ENCODE measurements at places on chromosomes 2 and 18.

- no peak for DNase-seq
Measured at GRCh38 chr2:218298314-218298875, 6.1 kb upstream of the TMBIM1 start.

DNA sequence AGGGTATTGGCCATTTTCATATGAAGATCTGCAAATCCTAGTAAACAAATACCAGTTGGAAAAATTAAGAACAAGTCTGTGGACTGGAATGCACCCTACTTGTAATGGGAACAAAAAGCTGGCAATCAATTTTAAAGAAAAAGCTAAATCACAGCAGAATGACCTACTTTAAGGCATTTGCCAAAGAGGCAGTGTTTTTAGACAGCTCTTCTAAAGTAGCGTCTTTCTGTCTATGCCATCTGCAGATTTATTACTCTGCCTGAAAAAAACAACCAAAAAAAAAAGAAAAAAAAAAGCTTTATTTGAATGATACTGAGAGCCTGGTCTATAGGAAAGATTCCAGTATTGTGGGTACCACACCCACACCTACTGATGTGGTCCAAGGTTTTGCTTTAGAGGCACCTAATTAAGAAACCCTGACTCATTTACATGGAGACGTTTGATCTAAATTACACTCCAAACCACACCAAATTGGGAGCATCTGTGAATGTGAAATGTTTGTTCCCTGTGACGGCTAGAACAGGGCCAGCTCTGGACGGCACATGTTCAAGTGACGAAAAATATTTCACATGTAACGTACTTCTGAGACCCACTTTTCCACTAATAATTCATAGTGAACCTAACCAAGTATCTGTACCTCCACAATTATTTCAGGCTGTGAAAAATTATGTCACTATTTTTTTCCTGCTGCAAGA lies 597.1 kb downstream of the ARHGAP15 start:
- DNase-seq: no peak

GRCh38 chr2:25285265-25286024 lies 56.3 kb downstream of the DNMT3A start:
- no peak for DNase-seq

DNA sequence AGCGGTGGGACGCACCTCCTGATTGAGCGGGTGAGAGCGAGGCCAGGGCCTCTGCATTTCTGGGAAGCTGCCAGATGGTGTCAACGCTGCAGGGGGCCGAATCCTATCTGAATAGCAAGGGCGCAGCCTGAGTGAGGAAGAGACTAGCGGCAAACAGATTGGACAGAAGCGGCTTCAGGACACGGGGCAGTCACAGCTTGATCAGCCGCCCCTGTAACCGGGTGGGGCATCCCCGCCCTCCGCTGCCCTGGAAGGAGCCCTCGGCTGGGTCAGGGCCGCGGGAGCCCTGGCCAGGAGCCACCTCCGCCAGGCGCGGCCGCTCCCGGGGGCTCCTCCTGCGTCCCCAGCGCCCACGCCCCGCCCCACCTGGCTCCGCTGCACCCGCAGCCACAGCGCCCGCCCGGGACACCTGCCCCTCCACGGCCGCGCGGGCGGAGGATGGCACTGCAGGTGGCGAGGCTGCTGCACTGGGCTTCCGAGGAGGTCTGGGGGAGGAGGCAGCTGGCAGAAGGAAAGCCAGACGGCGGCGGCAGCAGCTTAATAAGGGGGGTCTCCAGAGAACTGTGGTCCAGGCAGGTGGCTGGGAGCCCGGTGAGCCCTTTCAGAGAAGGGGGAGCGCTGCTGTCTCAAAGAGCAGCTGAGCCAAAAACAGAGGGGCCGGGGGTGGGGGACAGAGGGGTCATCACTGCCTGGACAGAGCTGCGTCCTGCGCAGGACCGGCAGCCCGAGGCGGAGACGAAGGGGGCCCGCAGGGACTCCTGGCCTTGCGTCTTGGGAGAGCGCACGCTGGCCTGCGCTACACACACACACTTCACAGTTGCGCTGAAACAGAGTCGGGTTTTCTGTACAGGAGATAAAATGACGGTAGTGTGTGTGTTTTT lies 18.8 kb upstream of the SOX11 start:
- DNase-seq: no peak

GRCh38 chr2:61926531-61927477 lies 21.3 kb downstream of the COMMD1 start:
- DNase-seq: no peak

GRCh38 chr18:22503803-22504202 lies 86.1 kb upstream of the CTAGE1 start:
- no peak for DNase-seq
